ENCODE measurements at places on chromosomes 7 and 10.

DNA sequence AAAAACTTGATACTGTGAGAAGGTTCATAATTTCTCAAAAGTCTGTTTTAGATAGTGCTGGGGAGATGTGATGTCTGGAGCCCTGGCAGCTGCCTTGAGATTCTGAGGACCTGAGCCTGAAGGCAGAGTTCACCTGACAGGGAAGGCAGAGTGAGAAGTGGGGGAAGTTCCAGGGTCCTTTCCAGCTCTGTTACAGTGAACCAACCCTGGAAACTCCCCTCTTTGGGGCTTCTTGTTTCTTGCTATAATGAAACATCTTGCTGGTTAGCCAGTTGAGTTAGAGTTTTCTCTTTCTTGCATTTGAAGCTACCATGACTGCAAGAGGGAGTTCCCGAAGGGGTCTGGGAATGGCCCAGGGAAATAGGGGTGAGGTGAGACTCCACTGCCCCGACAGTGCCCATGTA, 158.9 kb upstream of the TNRC18 start:
- no peak for DNase-seq

- peak; percentile 34 for DNase-seq
Measured at GRCh38 chr10:69043931-69044531, 43.9 kb upstream of the SRGN start.

DNA sequence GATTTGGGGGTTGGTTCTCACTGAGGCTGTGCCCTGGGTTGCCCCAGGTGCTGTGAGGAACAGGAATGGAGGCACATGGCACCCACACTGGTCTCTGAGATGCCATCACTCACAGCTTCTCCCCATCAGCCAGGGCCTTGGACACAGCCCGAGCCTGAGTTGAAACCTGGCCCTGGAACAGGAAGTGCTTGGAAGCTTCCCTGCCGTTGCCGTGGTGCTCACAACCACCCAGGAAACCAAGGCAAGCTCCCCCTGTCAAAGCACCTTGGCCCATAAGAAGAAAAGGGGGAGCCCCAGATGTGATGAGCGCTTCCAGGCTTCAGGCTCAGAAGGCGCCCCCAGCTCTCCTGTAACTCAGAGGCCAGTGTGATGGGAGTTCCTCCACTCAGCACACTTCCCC, at the start of gene BTBD16:
Gene BTBD16 (plus strand): TSS at position 221 of the 400 bp plus-strand sequence. CDS start 3,786 bp downstream, outside the sequence.
- DNase-seq, result no peak

DNA sequence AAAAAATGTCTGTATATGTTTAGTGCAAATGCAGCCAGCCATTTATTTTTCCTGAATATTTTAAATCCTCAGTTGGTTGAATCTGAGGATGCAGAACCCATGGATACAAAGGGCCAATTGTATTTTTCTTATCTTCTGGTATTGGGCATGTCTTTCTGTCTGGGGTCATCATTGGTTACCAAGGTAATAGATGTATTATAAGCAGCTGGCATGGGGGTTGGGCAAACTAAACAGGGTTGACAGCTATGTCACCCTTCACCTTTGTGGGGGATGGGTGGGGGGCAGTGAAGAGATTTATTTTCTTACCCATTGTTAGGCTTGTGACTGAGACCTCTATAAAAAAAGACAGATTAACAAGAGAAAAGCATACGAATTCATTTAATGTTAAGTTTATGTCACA, 38.8 kb downstream of the CDHR3 start:
- DNase-seq, result no peak

DNA sequence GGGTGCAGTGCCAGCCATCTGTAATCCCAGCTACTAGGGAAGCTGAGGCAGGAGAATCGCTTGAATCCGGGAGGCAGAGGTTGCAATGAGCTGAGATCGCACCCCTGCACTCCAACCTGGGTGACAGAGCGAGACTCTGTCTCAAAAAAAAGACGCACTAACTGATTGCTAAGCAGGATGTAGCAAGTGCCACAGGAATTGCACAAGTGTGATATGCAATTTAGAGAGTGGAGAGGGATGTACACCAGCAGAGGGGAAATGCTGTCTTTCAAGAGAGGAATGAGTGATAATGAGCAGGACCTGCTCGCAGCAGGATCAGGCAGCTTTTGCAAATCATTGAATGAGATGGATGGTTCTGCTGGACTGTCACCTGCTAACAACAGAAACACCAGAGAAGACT, 13.3 kb upstream of the SLC16A12 start:
- no peak for DNase-seq

DNA sequence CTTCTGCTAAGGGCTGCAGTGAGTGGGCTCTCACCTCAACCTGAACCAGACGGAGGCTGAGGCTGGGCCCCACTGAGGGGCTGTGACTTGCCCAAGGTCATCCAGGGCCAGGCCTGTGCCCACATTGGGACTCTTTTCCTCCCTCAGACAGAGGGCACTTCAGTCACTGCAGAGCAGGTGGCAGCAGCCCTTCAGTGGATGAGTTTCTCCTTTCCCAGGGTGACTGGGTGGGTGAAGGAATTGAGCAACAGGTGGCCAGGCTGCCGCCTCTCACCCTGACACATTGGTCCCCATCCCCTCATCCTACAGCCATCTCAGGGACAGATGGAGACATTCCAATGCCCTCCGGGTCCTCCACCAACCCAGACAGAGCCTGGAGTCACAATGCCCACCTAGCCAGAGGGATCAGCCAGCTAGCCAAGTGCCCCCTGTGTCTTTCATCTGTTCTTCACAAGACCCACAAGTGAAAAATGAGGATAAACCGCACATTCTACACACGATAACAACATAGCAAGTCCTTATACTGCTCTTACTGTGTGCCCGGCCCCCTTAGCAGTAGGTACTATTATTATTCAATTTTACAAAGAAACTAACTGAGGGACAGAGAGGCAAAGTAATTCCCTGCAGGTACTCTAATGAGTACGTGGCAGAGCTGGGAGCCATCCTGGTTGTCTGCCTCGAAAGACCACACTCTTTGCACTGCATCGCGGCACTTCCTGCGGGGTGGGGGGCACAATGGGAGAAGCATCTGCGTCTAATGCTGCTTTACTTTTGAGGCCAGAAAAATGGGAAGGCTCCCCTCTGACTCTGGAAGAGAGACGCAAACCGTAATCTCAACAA, 1.7 kb upstream of the SLC18A3 start:
- DNase-seq, result no peak

DNA sequence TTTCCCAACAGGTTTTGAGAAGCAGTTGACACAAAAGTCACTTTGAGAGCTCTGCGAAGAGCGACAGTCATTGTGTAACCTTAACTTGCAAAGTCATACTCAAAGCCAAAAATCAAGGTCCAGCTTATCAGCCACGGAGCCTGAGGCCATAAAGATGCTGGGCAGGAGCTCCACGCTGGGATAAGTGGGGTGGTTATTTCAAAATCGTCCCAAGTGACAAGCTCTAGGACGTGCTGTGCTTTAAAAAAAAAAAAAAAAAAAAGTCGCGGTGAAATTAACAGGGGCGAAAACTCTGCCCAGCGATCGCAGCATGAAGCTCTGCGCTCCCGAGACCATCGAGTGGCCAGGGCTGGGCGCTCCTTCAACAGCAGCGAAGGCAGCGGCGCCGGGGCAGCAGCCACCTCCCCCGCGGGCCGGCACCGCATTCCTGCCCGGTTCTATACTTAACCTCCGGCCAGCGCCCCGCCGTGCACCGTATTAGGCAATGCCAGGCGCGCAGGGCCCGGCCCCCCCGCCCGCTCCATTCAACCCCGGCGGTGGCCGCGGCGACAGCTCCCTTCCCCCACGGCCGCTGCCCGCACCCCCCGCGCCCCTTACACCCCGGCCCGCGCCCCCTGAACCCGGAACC, 657 bp downstream of the HACD1 start:
- DNase-seq, result peak; percentile 49

Data from small intestine (tissue), 16 donors.